ENCODE measurements at places on chromosomes 7 and 10.

DNA sequence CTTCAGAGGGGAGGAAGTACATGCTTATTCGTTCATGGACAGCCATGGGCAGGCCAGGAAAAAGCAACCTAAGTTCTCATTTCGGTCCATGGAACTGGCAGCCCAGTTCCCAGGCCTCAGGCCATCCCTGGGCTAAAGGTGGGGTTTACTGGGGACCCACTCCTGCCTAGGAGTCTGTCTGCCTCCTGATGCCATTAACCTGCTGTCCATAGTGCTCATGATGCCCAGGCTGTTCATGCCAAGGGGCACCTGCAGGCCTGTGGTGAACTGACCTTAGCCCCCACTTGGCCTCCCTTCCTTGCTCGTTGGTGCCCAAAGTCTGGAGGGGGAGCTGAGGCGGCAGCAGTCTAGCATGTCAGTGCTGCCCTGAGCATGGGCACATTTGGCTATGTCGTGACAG is 450.2 kb upstream of the MBL2 start:
- DNase-seq: no peak

DNA sequence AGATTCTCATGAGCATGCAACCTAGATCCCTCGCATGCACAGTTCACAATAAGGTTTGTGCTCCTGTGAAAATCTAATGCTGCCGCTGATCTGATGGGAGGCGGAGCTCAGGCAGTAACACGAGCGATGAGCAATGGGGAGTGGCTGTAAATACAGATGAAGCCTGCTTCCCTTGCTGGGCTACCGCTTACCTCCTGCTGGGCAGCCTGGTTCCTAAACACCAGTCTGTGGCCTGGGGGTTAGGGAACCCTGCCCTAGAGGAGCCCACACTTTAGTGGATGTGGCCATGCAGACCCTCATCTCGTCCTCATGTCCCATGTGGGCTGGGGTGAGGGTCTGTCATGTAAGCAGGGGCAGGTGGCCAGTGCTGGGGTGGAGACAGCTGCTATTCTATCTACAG is 417.6 kb downstream of the GLRX3 start:
- no peak for DNase-seq

- DNase-seq: no peak
Measured at GRCh38 chr7:116711790-116712189, 39.8 kb downstream of the MET start.

DNA sequence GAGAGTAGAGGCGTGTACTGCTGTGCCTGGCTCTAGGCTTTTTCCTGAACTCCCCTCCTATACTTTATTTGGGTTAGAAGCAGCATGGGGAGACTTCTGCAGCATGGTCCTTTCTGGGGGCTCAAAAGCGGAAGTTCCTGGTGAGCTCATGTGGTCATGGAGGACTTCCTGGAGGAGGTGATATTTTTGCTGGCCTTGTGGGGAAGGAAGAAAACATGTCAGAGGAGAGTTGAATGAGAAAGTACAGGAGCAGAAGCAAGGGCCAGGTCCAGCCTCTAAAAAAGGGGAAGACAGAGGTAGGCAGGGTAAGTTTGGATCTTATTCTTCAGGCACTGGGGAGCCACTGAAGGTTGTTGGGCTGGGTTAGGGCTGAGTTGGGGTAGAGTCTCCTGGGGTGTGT is 45.5 kb downstream of the CASTOR2 start:
- no peak for DNase-seq

DNA sequence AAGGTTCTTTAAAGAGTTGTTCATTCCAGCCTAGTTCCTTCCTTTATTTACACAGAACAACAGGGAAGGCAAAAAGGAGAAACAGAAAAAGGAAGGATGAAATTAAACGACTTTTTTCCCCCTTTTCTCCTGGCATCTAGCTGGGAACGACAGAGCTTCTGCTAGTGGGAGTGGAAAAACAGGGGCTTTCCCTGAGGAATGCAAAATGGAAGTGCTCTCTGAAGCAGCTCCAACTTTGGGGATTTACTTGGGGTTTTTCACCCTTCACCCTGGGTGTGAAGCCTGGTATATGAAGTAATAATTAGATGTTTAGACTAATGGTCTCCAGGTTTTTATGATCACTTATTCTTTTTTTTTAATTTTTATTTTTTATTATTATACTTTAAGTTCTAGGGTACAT is 4.2 kb downstream of the PMPCB start:
- DNase-seq: no peak

DNA sequence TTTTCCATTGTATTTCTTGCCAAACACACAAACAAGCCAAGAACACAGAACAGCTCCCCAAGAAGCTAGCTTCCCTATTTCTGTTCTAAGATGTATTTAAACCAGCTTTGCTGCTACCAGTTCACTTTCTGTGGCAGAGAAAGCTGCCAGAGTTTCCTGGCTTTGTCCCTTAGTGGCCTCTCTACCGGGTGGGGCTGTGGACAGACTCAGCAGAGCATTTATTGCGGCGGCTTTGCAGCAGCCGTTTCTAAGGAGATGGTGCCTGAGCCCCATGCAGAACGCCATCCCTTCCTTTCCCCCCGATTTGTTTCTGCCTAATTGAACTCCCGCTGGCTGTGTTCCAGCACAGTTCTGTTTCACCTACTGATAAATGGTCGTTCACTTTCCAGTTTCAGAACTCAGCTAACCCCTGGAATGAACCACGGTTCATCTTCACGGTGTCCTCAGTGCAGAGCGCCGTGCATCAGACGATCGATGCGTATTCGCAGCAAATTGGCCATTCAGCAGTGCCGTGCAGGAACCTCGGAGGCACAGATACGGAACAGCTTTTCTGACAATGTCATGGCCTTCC is 33.8 kb upstream of the SFMBT2 start:
- no peak for DNase-seq

- no peak for DNase-seq
Measured at GRCh38 chr7:47710201-47710935, 128.5 kb upstream of the TNS3 start.

GRCh38 chr10:2049560-2049959 is 312.2 kb upstream of the ADARB2 start:
- no peak for DNase-seq

DNA sequence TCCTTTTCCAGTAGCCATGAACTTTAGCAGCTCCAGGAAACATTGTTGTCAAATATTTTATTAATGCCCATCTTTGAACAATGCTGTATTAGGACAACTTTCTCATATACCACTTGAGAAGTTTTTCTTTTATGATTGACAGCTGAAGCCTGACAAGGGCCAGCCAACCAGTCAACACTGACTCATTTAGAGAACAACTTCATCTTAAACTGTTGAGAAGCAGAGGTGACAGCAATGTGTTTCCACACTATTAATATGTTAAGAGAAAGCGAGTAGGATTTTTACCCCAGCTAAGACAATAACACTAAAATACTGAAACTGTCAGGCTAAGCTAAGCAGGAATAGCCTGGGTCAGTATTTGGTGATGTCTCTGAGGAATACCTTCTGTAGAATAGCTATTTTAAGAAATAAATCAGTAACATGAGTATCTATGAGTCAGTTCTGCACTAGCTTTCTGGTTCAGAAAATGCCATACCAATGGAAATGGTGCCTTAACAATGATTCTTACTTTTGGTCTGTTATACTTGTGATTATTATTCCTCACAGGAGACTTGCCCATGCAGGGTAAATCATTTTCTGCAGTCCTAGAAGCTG is 168.8 kb upstream of the POT1 start:
- DNase-seq: no peak

GRCh38 chr10:128300290-128300824 is 174.1 kb upstream of the MKI67 start:
- no peak for DNase-seq

DNA sequence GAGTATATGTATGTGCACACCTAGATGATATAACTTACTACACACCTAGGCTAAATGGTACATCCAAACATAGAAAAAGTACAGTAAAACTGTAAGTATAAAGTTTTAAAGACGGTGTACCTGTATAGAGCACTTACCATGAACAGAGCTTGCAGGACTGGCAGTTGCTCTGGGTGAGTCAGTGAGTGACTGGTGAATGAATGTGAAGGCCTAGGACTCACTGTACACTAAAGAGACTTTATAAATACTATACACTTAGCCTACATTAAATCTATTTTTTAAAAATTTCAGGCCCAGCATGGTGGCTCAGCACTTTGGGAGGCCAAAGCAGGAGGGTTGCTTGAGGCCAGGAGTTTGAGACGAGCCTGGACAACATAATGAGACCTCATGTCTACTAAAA is 195.3 kb downstream of the FZD1 start:
- no peak for DNase-seq

- no peak for DNase-seq
Measured at GRCh38 chr10:128567551-128567950, 441.3 kb upstream of the MKI67 start.
